ENCODE measurements at places on chromosomes 11 and 22.

- DNase-seq, result no peak
Measured at GRCh38 chr11:75509020-75509720, 16.6 kb downstream of the GDPD5 start.

DNA sequence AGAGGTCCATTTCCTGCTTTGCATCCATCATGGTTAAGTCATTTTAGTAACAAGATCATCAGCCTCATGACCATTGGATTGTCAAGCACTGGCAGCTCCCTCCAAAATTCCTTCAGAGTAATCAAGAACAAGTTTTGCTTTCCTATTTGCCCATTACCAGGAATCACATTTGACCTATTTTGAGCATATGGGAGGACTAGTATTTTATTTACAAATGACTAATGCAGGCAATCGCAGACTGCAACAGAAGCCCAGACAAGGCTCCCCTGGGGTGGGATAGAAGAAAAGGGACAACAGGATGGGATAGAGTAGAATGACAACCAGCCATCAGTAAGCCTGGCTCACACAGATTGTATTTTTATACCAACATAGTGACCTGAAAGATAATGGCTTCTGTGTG, 9.1 kb downstream of the MMP10 start:
- DNase-seq, result no peak

- DNase-seq, result no peak
Measured at GRCh38 chr11:129969920-129970319, 32.7 kb downstream of the PRDM10 start.

- DNase-seq, result no peak
Measured at GRCh38 chr22:19022755-19023154, 86.7 kb upstream of the PRODH start.

DNA sequence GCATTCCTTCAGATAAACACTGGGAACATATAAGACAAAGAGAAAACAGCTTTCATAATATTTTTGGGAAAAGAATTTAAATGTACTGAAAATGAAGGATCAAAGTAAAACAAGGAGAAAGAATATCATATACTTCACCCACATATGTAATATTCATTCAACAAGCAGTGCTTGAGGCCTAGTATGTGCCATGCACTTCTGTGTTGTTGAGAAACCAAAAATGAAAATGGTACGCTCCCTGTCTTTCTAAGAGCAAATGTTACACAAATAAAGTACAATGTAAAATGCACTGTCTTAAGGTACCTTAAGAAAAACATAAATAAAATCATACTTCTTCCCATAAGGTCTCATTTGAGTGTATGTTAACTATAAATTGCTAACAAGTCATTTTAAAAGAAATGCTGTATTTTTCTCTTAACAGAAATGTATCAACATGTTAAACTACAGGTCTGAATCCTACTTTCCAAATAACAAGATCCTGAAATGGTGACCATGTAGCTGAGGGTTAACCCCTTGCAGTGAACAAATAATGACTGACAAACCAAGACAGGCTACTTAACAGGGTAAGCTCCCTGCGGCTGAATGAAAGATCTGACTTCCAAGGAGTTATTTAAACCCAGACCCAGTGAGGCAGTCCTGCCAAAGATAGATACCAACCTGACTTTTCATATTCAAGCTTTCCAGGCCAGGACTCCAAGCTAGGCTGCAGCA, 377.6 kb downstream of the DCDC1 start:
- no peak for DNase-seq

- no peak for DNase-seq
Measured at GRCh38 chr22:19122752-19123492, 710 bp upstream of the DGCR2 start.

- DNase-seq, result no peak
Measured at GRCh38 chr22:27772081-27772983, 29.2 kb downstream of the MN1 start.

DNA sequence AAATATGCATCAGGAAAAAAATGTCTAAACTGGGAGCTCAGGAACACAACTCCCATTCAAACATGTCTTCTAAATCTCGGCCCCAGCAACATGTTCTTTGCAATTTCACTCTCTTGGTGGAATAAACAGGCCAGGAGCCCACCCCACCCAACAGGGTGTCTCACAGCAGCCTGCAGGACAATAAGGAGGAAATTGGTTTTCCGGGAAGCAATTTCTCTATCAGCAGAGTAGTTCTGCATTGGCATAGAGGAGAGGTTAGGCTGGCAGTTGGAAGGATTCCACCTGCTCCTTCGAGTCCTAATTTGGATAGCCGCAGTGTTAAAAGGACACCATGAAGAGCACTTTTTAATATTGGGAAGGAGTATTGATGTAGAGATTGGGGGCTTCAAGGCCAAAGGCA, 55.9 kb upstream of the BARX2 start:
- no peak for DNase-seq

- DNase-seq, result peak; percentile 17
Measured at GRCh38 chr22:33920197-33920540, at the start of gene LARGE1. TSS of gene LARGE1 (minus strand) at chr22:33920476.

GRCh38 chr11:133065847-133066485, 466.3 kb downstream of the OPCML start:
- no peak for DNase-seq

DNA sequence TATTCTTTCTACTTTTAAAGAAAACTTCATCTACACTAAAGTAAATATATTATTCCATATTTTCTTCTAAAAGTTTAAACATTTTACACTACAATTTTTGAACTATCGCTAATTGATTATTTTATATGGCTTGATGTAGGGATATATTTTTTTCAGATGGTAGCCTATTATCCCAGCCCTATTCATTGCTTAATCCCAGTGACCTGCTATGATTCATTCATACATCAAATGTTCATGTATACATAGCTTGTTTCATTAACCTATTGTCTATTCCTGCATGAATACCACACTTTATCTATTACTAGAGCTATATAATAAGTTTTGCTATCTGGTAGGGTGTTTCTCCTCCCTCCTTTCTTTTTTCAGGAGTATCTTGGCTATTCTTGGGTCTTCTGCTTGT, 5.0 kb upstream of the ROBO4 start:
- DNase-seq, result no peak

DNA sequence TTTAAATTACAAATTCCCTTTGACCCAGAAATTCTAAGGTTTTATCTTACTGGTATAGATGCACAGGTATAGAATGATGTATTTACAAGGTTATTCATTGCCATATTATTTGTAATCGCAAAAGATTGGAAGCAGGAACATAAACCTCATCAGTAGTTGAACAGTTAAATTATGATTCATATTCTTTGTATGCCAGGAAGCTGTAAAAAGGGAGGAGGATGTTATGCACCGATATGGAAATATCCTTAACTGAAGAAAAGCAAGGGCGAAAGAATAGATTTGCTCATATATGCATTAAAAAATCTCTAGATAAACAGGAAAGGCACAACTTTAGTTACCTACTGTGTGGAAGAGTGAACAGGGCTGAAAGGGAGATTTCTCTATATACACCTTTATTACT, 36.7 kb downstream of the PPFIA1 start:
- DNase-seq, result no peak

GRCh38 chr11:19209617-19210370, 8.0 kb upstream of the CSRP3 start:
- DNase-seq, result no peak

DNA sequence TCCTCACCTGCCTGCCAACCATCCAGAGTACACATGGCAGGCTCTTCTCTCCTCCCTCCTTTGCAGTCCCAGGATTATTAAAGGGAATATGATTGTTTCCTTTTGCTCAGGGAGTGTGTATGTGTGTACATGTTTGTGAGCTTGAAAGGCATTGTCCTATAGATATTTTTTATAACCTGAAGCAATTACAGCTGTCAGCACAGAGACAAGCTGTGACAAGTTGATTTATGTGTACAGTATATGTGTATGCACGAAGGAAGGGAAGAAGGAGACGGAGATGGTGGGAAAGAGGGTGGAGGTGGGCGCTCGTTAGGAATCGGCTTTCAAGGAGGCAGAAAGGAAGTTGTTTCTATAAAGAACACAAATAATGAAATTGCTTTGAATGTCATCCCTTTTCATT, 537.0 kb downstream of the NTM start:
- DNase-seq, result no peak

GRCh38 chr22:47071078-47071806, 308.8 kb downstream of the TBC1D22A start:
- DNase-seq, result no peak

DNA sequence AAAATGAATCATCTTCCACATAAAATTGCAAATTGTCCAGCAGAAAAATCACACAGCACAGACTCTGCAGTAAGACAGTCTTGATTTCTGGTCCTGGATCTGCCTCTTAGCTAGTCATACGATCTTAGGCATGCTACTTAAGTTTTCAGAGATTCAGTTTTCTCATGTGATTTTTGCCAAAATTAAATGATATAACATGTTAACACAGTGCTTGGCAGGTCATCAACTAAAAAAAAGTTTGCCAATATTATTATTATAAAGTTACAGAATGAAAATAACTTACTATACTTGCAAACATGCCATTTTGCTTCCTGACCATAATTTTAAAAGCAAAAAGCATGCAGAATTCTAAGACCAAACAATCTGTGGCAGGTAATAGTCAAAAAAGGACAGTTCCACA, 15.1 kb downstream of the RAB30 start:
- DNase-seq, result no peak

All from stimulated activated CD4-positive, alpha-beta T cell treated with anti-CD3 and anti-CD28 coated beads, Interleukin-2, amount 100 ng/mL, for 24 hours (primary cell).